ENCODE measurements at places on chromosomes 2 and 18.

DNA sequence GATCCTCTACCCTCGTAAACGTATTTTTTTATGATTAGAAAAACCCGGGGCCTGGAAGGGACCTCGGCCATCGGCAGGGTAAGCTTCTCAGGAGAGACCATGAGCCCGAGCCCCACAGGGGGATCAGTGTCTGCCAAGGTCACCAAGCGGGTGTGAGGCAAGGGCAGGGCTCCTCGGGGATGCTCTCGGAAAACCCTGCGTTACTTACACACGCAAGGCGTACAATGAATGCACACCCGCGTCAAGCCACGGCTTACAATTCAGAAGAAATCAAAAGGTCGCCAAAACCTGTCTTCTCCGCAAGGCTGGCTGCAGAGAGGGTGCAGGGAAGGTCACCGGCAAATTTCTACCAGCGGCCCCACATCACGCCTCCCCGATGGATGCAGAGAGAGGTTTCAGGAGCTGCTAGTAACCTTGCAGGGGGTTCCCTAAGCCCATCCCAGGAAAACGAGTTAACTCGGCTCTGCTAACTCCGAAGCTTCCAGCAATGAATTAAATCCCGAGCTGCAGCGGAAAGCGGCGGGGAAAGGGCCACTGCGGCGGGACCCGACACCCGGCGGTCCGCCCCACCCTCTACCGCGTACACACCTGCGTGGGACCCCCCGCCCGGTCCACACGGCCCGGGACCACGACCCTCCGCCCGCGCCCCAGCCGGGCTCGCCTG, 638 bp downstream of the ST3GAL5 start:
- DNase-seq, result no peak

GRCh38 chr2:10753156-10753555, 31.7 kb downstream of the ATP6V1C2 start:
- DNase-seq, result no peak

- DNase-seq, result no peak
Observed at GRCh38 chr2:120710256-120710655, 25.4 kb upstream of the GLI2 start.

- no peak for DNase-seq
Observed at GRCh38 chr2:236974752-236975151, 110.9 kb upstream of the COPS8 start.

DNA sequence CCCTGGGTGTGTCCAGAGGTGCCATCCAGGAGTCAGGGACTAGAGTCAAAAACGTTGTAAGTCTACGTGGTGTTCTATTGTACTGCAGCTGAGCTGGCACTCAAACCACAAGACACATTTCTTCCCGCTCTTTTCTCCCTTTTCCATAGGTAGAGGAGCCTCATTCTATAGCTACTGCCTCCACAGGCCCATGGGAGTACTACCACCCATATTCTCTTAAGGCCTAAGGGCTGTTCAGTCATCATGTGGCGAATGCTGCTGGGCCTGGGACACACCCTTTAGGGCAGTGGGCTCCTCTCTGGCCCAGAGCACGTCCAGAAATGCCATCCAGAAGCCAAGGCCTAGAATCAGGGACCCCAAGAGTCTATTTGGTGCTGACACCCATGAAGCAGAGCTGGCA, 1271.7 kb downstream of the CNTNAP5 start:
- DNase-seq, result no peak

DNA sequence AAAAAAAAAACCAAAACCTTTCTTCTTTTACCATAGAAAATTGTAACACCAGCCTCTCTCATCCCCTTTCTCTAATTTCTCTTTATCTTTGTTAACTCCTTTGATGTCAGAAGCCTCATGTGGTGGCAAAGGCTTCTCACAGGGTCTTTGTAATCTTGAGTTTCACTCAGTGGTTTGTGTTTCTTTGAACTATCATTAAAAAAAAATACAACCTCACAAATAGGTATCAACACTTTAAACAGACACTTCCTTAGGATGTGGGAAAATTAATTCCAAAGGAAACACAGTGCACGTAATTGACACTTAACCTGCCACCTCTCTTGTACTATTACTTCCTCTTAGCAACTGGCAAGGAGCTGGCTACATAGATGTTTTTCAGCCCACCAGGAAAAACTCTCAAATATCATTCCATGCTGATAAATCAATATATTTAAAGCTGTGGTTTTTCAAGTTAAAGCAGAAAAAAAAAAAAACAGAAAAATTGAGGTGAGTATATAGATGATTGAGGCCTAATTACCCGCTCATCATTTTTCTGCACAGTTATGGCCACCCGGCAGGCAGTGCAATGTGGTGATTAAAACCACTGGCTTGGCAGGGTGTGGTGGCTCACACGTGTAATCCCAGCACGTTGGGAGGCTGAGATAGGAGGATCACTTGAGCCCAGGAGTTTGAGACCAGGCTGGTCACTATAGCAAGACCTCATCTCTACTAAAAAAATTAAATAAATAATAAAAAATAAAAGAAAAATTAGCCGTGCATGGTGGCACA, 193.5 kb downstream of the MYO3B start:
- DNase-seq, result no peak

- no peak for DNase-seq
Observed at GRCh38 chr2:121640380-121641316, 8.6 kb downstream of the CLASP1 start.

All from NCI-H226 (cell line).